ENCODE measurements at places on chromosomes 1 and 21. TPM values are rescaled to one million over a fixed set of nuclear protein-coding genes. Genes with fewer than 3 reads are reported as not detected.

The GPR153 gene
- polyA plus RNA-seq: 5.8 TPM

The ERICH3 gene
- 0.53 TPM for polyA plus RNA-seq

The SMCP gene
- not detected for polyA plus RNA-seq

The HES5 gene
- 0.23 TPM for polyA plus RNA-seq

The OR2AK2 gene
- not detected for polyA plus RNA-seq

The OR2L5 gene
- not detected for polyA plus RNA-seq

The CA6 gene
- not detected for polyA plus RNA-seq

The SPRR4 gene
- not detected for polyA plus RNA-seq

The LINGO4 gene
- polyA plus RNA-seq: 0.04 TPM

The TNFAIP8L2 gene
- polyA plus RNA-seq: 1.3 TPM

The PADI2 gene
- 2.3 TPM for polyA plus RNA-seq

The NBPF6 gene
- not detected for polyA plus RNA-seq

The FAM177B gene
- polyA plus RNA-seq: not detected

The ANXA9 gene
- 15.3 TPM for polyA plus RNA-seq

The HCRTR1 gene
- 0.18 TPM for polyA plus RNA-seq

The FGR gene
- polyA plus RNA-seq: 1.4 TPM

The ACTN2 gene
- polyA plus RNA-seq: 0.47 TPM

The LYPD8 gene
- not detected for polyA plus RNA-seq

The LCE1B gene
- not detected for polyA plus RNA-seq

The OLIG2 gene
- not detected for polyA plus RNA-seq

The SLC39A1 gene
- polyA plus RNA-seq: 89.8 TPM

The SLC2A5 gene
- polyA plus RNA-seq: 0.92 TPM

The CLCA1 gene
- not detected for polyA plus RNA-seq

The FCRL4 gene
- not detected for polyA plus RNA-seq

The KRTAP20-2 gene
- polyA plus RNA-seq: not detected

The SLC6A17 gene
- 0.79 TPM for polyA plus RNA-seq

The HSD3B1 gene
- not detected for polyA plus RNA-seq

The EDN2 gene
- polyA plus RNA-seq: 2.1 TPM

The PGLYRP3 gene
- polyA plus RNA-seq: not detected

The C4BPA gene
- polyA plus RNA-seq: 0.24 TPM

The DENND2C gene
- polyA plus RNA-seq: 3.1 TPM

The FRRS1 gene
- 9.0 TPM for polyA plus RNA-seq

The RGL1 gene
- polyA plus RNA-seq: 51.9 TPM

The PALMD gene
- 2.5 TPM for polyA plus RNA-seq

The SPRR3 gene
- not detected for polyA plus RNA-seq

The ETV3L gene
- polyA plus RNA-seq: not detected

The RIIAD1 gene
- polyA plus RNA-seq: 0.37 TPM

The SPRR2F gene
- polyA plus RNA-seq: not detected

The CCDC24 gene
- polyA plus RNA-seq: 14.4 TPM

The MPZ gene
- polyA plus RNA-seq: 3.6 TPM

The PPT1 gene
- polyA plus RNA-seq: 144 TPM

The OR4F29 gene
- not detected for polyA plus RNA-seq

The TTC39A gene
- 7.5 TPM for polyA plus RNA-seq

The KRTAP11-1 gene
- not detected for polyA plus RNA-seq

The KRTAP12-1 gene
- not detected for polyA plus RNA-seq

The RGS2 gene
- polyA plus RNA-seq: 36.8 TPM

The NFASC gene
- 13.3 TPM for polyA plus RNA-seq

The NEXN gene
- polyA plus RNA-seq: 12.6 TPM

The SHE gene
- 10.6 TPM for polyA plus RNA-seq

The LPAR3 gene
- polyA plus RNA-seq: 1.2 TPM

The LUZP1 gene
- polyA plus RNA-seq: 36.4 TPM

The NES gene
- polyA plus RNA-seq: 164 TPM

The VHLL gene
- not detected for polyA plus RNA-seq

The DYRK3 gene
- 8.5 TPM for polyA plus RNA-seq

The SMIM12 gene
- 34.4 TPM for polyA plus RNA-seq

The CCDC185 gene
- polyA plus RNA-seq: 0.06 TPM

All from right renal cortex interstitium (tissue), 3 donors.